NCI-H446 treated with DMSO at 0.1 percent for 48 hours (cell line): ENCODE measurements at places on chromosomes 1 and 21.

DNA sequence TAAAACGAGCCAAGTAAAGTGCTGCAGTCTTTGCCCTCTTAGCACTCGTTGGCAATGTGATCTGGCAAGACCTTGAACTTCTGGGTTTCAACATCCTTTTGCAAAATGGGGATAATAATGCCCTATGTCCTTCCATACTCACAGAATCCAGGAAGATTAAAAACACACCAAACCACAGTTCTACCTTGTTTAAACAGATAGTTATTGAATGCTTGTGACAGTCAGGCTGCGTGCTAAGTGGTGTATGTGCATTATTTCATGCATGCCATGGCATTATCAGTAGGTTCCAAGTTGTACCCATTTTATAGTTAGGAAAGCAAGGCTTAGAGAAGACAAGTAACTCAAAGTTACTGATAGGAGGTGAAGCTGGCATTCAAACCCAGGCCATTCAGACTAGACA lies 308.6 kb upstream of the PROX1 start:
- no peak for DNase-seq

- DNase-seq, result no peak
Observed at GRCh38 chr1:180123463-180123936, 31.2 kb upstream of the QSOX1 start.

DNA sequence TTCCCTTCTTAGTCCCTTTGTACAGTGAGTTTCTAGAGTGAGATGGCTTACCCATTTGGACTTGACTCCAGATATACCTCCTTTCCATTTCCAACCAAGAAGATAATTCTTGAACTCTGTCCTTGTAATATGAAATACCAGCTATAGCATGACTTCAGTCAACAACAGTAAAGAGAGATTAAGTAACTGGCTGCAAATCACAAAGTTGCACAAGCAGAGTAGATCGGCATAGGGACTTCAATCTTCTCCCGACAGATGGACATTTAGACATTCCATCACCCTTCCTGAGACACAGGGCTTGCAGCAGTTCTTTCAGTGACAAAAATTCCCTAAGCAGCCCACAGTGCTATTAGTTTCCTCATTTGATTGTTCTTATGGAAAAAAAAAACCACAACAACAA lies 44.6 kb downstream of the JAK1 start:
- no peak for DNase-seq

DNA sequence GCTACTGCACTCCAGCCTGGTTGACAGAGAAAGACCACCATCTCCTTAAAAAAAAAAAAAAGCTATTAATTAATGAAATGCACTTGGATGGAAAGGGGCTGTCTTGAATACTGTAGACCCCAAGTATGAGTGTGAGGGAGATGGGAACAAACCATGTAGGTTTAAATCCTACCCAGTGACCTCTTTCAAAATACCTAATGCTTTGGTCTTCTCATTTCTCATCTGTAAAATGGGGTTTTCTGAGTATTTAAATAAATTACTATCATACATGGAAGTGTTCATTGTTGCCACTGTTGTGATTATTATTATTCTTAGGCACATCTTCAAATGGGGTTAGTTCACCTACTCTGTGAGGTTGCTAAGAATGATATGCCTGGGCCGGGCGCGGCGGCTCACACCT lies 17.1 kb upstream of the FUCA1 start:
- no peak for DNase-seq

GRCh38 chr1:31041529-31041928 lies 24.0 kb downstream of the PUM1 start:
- no peak for DNase-seq

GRCh38 chr1:176989023-176989422 lies 175.5 kb downstream of the ASTN1 start:
- DNase-seq, result no peak
